ENCODE measurements at places on chromosomes 2 and 18.

DNA sequence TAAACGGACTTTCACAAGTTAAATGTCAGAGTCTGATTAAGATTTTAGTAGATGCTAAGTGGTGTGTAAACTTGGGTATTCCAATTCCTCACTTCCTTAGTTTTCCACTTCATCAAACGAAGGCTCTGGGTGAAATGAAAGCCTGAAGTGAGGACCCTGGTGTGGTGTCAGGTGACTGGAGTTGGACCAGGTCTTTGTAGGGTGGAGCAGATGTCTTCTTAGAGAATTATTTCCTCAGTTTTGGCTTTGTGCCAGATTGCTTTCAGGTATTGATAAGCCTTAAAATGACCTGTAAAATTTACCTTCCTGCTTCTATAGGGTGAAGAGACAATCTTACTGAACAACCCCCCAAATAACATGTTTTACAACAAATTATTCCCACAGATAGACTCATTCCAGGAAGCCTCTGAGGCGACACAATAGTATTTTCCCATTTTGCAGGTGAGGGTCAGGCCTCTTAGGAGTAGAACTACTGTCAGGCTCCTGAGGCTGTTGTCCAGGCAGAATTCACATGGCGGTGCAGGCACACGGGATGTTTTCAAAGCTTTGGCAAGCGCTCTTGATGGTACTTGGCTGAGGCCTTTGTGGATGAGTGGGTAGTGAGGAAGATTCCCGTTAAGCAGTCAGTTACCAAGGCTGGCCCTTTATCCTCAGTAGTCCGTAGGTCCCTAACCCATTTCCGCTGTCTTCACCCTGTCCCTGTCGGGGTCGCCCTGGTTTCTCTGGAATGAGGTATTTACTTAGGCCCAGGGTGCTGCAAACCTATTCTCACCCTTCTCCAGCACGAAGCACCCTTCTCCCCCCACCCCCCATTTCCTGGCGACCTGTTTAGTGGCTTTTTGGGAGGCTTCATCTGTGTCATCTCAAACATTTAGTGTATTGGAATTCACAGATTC is 6.6 kb downstream of the RPS7 start:
- DNase-seq, result no peak

- no peak for DNase-seq
These were observed 5.4 kb downstream of the FBXO15 start for GRCh38 chr18:74142252-74142651.

- no peak for DNase-seq
These were observed 78.5 kb downstream of the PRKCE start for GRCh38 chr2:45729753-45730512.

DNA sequence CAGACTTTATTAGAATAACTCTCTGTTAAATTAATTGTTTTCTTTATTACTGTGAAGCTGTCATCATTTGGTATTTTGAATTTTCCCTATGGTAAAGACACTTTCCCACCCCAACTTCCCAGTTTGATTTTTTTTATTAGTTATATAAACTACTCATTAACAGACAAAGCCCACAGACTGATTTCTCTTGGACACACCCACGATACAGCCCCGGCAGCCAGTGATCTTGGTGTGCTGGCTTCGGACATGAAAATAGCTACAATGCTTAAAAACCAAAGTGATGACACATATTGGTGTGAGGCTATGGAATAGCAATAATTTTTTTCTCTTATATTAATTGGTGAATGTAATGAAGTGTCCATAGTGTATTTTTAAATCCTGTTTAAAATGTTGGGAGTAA is 225.4 kb upstream of the SIX3 start:
- no peak for DNase-seq

DNA sequence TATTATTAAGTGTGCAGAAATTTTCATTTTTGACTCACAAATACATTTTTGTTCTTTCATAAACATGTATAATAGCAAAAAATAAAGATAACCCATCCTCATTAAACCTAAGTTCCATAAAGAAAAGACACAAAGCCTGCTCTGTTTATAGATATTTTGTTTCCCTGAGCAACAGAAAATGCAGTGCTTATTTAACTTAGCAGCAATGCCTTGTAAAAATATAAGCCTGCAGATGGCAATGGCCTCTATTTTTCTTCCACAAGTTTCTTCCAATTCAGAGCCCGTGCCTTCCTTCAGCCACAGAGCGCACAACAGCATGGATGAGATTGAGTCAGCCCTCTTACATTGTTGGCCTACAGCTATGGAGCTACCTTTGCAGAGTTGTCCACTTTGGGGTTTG is 43.6 kb downstream of the PKP4 start:
- no peak for DNase-seq
